Activated CD8-positive, alpha-beta T cell treated with anti-CD3 and anti-CD28 coated beads, Interleukin-2, amount 10 ng/mL, durations not matched to agents 7 days and 5 days (primary cell): ENCODE measurements at places on chromosomes 3 and 15. TPM values are rescaled to one million over a fixed set of nuclear protein-coding genes. Genes with fewer than 3 reads are reported as not detected.
A peak's percentile ranks its signal among the peaks of the same experiment; 100 is the strongest.

MUSTN1 gene
- total RNA-seq = 1.5 TPM

COL8A1 gene
- 0.10 TPM for total RNA-seq

PARP6 gene
- 54.0 TPM for total RNA-seq

CHCHD4 gene
- total RNA-seq = 17.3 TPM

GNAT1 gene
- not detected for total RNA-seq

RASL12 gene
- not detected for total RNA-seq

CHRNA5 gene
- 2.1 TPM for total RNA-seq

ITIH1 gene
- total RNA-seq = not detected

SST gene
- not detected for total RNA-seq

GRCh38 chr15:69751147-69751546 lies 298.5 kb downstream of the RPLP1 start:
- H3K27ac ChIP-seq = no peak overlapping the region
- no peak overlapping the region for H3K4me3 ChIP-seq
- peaks cover 46% of the 10 kb centered on the region for H3K36me3 ChIP-seq
- peaks cover 73% of the 10 kb centered on the region for H3K4me1 ChIP-seq

GRCh38 chr3:83224101-83224868 lies 1462.8 kb upstream of the GBE1 start:
- H3K36me3 ChIP-seq = no peaks in the 10 kb centered on the region
- no peak overlapping the region for H3K4me3 ChIP-seq
- no peaks in the 10 kb centered on the region for H3K4me1 ChIP-seq
- no peaks in the 10 kb centered on the region for H3K27me3 ChIP-seq
- H3K27ac ChIP-seq = no peak overlapping the region

- no peaks in the 10 kb centered on the region for H3K27me3 ChIP-seq
- no peak overlapping the region for H3K27ac ChIP-seq
- DNase-seq = no peak
- no peak overlapping the region for H3K4me3 ChIP-seq
These were observed 6.5 kb downstream of the PBRM1 start for GRCh38 chr3:52679199-52679538.

DNA sequence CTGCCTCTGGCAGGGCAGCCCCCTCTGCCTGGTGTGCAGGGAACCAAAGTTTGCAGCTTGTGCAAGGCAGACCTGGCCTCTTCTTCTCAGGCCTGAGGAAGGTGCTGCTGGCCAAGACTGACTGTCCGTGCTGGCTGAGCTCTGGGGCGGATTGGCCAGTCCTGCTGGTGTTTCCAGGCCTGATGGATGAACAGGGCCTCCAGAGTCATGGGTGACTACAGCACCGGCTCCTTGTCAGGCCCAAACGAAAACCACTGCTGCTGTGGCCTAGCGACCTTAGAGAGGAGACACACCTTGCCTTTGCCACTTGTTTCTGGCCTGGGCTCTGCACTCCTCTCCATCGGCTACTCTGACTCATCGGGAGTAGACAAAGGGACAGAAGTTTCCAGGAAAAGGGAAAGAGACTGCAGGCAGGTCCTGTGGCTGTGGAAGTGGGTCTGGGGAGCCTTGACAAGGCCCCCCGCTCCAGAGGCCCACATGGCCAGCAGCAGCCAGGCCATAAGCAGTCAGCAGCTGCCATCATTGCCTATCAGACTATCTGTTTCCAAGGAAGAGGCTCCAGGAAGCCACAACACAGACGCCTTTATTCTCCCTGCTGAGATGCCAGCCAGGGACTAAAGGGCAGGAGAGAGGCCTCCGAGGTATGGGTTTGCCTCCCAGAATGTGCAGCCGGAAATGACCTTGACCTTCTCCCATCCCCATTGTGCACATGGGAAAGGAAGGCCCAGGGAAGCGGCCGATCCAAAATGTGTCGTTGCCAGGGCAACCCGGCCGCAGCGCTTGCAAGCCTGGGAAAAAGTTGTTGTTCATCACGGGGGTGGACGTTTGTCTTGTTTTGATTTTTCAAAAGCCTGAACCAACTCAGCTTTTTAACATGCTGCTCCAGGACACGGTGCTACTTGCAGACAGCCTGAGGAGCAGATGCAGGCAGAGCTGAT lies 160.5 kb downstream of the CHSY1 start:
- H3K27ac ChIP-seq = no peak overlapping the region
- peaks cover 8% of the 10 kb centered on the region for H3K36me3 ChIP-seq
- no peak for DNase-seq
- H3K4me1 ChIP-seq = peaks cover 39% of the 10 kb centered on the region
- peaks cover 8% of the 10 kb centered on the region for H3K27me3 ChIP-seq
- no peak overlapping the region for H3K4me3 ChIP-seq

DNA sequence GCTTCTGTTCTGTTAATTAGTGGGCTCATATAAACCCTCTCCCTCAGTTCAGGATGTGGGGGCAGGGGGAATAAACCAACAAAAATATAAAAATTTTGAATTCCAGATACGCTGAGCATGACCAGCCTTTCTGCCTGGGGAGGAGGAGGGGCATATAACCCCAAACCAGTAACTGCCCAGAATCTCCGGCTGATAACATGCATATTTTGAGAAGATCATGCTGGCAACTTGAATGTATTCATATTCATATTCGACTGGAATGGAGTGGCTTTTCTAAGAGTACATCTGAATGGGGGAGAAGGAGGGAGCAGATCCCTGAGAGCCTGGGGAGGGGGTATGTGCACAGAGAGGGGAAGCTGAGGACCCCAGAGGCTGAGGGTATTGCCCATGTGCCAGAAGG lies 54.5 kb upstream of the LCTL start:
- no peak for DNase-seq
- no peak overlapping the region for H3K27ac ChIP-seq
- H3K4me3 ChIP-seq = no peak overlapping the region
- peaks cover 22% of the 10 kb centered on the region for H3K27me3 ChIP-seq

DNA sequence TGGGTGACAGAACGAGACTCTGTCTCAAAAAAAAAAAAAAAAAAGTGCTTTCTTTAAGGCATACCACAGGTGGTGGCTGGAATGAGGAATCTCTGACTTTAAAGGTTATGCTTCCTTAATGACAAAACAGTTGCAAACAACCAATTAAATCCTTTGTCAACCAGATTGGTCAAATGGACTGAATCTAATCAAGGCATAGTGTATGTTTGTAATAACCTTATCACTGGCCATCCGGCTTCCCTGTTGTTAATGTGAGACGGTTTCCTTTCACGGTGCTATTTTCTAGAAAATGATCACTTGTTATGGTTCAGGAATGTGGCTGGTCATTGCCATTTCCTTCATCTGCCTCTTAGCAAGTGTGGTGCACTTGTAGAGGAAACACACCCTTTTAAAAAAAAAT lies 75.9 kb downstream of the FLNB start:
- DNase-seq = no peak
- H3K27me3 ChIP-seq = no peaks in the 10 kb centered on the region
- H3K27ac ChIP-seq = no peak overlapping the region
- peaks cover 11% of the 10 kb centered on the region for H3K36me3 ChIP-seq
- no peak overlapping the region for H3K4me3 ChIP-seq
- peaks cover 53% of the 10 kb centered on the region for H3K4me1 ChIP-seq

DNA sequence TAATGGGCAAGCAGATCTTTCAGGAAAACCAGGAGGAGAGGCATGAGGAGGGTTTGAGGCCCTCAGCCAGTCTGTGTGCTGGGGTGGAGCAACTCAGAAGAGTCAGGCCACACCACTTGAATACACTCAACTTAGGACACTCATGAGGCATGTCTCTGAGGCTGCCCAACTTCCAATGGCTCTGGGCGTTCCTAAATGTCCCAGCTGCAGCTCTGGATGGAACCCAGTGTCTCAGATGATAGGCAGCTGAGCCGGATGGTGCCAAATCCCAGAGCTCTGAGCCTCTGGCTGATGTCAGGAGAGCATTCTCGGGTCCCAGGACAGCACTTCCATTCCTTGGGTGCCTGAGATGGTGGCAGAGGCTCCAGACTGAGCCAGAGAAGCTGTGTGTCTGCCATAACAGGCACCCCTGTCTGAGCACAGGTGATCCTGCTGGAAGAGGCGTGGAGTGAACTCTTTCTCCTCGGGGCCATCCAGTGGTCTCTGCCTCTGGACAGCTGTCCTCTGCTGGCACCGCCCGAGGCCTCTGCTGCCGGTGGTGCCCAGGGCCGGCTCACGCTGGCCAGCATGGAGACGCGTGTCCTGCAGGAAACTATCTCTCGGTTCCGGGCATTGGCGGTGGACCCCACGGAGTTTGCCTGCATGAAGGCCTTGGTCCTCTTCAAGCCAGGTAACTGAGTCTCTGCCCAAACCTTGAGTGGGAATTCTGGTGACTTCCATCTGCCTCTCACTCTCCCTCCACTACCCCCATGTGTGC lies 2.8 kb downstream of the NR2E3 start:
- no peaks in the 10 kb centered on the region for H3K36me3 ChIP-seq
- H3K27me3 ChIP-seq = no peaks in the 10 kb centered on the region
- no peak for DNase-seq
- H3K4me3 ChIP-seq = no peak overlapping the region
- no peak overlapping the region for H3K27ac ChIP-seq

DNA sequence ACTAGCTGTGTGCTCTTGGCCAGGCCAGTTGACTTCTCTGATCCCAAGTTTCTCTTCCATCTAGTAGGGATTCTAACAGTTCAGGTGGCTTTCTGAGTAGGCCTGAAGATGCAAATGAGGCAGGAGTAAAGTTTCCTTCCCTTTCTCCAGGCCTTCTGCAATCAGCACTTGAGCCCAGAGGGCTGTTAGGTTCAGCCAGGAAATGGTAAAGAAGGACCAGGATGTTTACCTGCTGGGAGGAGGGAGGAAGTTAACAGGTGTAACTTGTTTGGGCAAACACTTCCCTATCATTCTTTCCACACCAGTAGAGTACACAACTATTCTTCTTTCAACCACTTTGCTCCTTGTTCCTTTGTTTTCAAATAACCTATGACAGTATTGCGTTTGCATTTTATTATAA lies 13.3 kb upstream of the TNFSF10 start:
- DNase-seq = no peak
- no peaks in the 10 kb centered on the region for H3K27me3 ChIP-seq
- H3K27ac ChIP-seq = peak overlapping the region; percentile 96
- H3K4me1 ChIP-seq = peaks cover 66% of the 10 kb centered on the region
- H3K4me3 ChIP-seq = no peak overlapping the region

GRCh38 chr15:39554746-39555387 lies 26.0 kb upstream of the THBS1 start:
- no peak overlapping the region for H3K4me3 ChIP-seq
- peaks cover 7% of the 10 kb centered on the region for H3K27me3 ChIP-seq
- no peak overlapping the region for H3K27ac ChIP-seq

DNA sequence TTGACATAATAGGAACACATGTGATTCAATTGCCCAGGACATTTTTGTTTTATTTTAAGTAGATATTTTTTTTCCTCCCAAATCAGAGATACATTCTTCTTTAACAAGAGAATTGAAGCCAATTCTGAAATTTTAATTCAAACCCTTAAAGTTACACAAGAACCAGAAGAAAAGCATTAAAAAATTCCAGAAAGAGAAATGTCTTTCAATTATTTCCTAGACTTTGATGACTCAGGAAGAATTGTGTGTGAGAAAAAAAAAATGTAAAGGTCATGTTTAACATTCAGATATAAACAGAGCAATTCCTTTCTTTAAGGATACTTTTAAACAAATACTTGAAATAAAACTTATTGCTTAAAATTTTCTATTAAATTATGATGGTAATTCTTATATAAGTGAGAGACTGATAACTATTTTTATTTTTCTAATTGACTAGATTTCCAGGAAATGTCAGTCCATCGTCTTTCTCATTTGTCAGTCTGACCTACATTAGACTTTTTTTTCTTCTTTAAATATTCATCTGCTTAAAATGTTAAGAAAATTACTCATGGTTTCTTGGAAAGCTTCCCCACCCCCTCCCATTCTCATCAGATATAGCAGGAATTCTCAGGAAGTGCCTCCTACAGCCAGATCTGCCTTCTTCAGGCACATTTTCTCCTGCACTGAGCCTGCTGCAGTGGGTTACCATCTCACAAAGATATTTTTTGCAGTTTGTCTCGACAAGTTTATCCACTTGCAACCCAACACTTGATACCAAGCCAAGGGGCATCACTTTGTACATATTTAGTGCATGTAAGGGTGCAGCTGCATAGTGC lies 261.8 kb upstream of the CBLB start:
- H3K27me3 ChIP-seq = no peaks in the 10 kb centered on the region
- H3K27ac ChIP-seq = no peak overlapping the region
- H3K4me1 ChIP-seq = peaks cover 12% of the 10 kb centered on the region

DNA sequence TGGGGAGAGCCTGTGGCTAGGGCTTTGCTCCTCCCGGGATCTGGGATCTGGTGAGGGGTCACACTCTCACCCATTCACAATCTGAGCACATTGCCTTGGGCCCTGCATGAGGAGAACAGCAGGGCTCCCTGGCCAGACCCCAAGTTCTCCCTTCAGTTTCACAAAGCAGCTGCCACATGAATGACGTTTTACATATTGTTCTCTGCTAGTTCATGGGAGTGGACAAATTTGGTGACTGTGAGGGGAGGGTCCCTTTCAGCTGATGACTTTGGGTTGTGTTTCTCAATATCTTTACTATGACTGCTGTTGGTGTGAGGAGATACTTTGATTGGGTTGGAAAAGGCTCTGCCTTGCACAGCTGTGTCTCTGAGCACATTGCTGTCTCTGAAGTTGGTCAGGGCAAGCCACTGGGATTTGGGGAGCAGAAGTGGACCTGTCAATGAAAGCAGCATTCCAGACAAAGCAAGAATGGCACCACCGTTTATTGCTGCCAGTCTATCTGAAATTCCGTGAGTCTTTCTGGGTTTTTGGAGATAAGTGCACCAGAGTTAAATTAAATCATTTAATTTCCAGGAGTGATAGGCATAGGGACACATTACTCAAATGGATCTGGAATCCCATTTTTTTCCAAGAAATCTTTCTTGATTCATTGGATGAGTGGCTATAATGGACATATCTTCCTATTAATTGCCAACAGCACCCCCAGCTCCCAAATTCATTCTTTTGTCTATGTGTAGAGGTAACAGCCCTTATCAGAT lies 10.3 kb downstream of the TIMP4 start:
- peaks cover 3% of the 10 kb centered on the region for H3K27me3 ChIP-seq
- H3K36me3 ChIP-seq = no peaks in the 10 kb centered on the region
- no peaks in the 10 kb centered on the region for H3K4me1 ChIP-seq

DNA sequence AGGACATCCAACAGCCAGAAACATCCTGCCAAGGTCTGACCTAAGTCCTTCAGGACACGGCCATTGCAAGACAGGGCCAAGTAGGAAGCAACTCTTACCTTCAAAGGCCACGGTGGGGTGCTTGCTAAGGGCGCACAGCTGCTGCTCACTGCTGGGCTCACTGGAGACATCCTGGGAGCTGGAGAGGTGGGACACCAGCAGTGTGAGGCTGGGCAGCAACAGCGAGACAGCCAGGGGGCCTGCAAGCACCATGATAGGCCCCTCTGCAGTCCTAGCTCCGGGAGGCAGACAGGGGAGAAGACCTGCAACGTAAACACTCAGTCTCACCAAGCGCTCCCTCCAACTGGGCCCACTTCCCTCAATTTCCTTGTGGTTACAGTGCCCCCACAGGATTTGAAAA lies 79.2 kb downstream of the SEMA5B start:
- no peak overlapping the region for H3K4me3 ChIP-seq
- peaks cover 18% of the 10 kb centered on the region for H3K27me3 ChIP-seq
- H3K36me3 ChIP-seq = no peaks in the 10 kb centered on the region
- no peak overlapping the region for H3K27ac ChIP-seq
- DNase-seq = no peak
